ENCODE measurements at places on chromosomes 13 and 19.
A peak's percentile ranks its signal among the peaks of the same experiment; 100 is the strongest.

DNA sequence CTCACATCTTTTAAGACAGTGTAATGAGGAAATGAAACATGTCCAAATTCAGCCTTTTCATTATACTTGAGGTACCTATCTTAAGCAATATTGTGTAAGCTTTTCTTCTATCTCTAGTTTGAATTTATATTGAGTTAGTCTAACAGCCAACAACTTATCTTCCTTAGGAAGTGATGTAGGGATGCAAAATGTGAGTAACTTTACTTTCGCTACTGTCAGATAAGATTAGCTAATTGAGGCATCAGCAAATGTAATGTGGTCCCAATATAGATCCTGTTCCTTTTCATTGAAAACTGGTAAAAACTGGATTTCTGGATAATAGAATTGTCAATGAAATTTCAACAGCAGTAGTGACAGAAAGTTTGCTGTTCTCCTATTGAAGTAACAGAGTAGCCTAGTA is 902.2 kb downstream of the GPC5 start:
- DNase-seq = no peak

GRCh38 chr13:97224544-97225300 is 2.6 kb downstream of the MBNL2 start:
- peak; percentile 69 for DNase-seq

DNA sequence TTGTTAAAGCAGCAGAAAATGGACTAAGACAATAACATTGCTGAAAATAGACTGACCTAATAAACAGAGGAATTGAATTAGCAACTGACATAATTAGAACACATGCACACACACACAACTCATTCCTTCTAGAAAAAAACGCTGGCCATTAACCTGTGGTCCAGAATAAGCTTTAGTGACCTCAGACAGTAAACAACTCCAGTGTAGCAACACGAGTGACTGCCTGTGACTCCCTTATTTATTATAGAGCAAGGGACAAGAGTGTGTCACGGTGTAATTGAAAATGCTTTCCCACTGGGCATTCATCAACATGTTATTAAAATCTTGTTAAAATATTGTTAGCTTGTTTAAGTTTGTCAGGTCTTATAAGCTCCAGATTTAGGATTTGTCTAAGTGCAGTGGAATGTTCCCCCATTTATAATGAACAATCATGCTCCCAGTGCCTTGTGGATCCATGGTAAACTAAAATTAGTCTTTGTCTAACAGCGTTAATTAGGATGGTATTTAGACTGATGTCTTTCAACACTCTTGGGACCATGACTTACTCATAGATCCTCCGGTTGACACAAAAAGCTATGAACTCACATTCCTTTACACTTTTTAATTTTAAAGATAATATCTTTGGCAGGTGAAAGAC is 111.7 kb upstream of the IRS2 start:
- no peak for DNase-seq

- no peak for DNase-seq
Measured at GRCh38 chr19:35439921-35440320, 8.1 kb upstream of the FFAR2 start.

DNA sequence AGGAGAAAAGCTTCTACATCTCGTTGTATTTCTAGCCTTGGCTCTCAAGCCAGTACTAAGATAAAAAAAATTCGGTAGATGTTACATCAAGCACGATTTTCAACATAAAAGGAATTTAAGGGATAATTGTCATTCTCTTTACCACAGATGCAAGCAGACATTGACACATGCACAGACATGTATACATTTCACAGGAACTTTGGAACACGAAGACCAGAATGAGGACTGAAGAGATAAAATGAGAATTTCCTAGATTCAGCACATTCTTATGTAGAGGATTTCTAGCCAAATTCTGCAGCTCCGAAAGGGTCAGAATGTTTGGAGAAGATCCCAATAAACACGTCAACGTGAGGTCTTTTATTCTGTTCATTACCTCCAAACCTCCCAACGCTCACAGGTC is 284.5 kb upstream of the ARGLU1 start:
- no peak for DNase-seq

DNA sequence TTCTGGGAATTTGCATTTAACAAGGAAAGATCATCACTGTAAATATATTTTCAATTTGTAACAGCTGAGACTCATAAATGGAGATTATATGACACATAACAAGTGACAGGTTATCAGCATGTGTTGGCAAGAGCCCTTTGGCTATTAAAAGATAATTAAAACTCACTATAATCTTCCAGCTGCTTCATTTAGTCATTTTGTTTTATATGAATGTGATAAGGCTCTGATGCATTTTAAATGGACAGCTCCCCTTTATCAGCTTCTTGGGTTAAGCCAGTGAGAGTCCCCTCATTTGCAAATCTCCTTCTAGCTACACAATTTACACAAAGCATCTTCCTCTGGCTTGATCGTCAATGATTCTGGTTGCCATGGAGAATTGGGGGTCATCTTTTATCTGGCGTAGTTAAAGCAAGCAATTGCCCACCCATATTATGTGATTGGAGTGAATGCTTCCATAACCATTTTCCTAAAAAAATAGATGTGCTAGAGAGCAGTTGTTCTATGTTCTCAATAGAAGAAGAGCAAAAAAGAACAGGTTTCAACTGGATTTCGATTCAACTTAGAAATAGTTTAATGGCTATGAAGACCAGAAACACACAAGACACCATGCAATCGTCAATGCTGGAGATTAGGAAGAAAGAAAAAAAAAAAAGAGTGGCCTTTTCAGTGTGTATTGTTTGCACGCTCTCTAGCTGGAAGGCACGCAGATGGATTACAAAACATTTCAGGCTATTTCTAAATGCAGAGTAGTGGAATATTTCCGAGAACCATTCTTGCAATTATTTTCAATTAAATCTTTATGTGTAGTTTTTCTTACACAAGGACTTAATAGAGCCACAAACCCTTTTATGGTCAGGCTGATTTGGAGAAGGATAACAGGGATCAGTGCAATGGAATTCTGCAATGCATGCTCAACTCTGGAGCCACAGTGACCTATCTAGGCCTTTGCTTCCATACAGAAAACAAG is 27.4 kb downstream of the STARD13 start:
- DNase-seq = no peak

GRCh38 chr19:38513762-38514167 is 80.3 kb downstream of the RYR1 start:
- no peak for DNase-seq

DNA sequence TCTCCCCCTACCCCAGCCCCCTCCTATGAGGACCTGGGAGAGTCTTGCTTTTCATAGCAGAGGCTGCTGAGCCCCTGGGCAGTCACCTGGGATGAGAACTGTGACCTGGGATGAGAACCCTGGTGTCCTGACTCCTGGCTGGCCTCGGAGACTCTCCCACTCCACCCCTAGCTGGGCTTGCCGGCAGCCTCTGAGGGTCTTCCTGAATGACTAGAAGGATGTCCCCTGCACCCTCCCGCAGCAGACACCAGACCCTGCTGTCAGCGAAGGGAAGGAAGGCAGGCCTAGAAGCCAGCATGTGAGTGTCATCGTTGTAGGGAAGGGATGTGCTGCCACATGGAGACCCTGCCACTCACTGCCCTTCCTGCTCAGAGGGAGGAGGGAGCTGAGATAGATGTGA is 203.4 kb upstream of the ZNF536 start:
- no peak for DNase-seq

- no peak for DNase-seq
Measured at GRCh38 chr13:80033286-80033685, 307.6 kb downstream of the SPRY2 start.

DNA sequence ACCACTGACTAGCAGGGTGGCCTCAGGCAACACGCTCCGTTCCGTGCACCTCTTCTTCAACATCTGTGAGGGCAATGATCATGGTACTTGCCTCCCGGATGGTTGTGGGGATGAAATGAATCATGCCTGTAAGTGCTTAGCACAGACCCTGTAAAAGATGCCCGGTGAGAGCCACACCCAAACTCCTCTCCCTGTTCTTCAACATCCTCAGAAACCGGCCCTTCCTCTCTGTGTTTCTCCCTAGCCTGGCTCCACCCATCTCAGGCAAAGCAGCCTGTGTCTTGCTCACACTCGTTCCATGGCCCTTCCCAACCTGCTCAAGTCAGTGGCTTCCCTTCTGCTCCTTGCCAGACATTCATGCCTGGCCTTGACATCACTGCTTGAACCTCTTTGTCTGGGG is 5.8 kb upstream of the DMKN start:
- DNase-seq = no peak

GRCh38 chr13:76048675-76049375 is 412.7 kb downstream of the LMO7 start:
- DNase-seq = no peak

- DNase-seq = no peak
Measured at GRCh38 chr19:2607712-2608601, 94.5 kb downstream of the GNG7 start.

- DNase-seq = peak; percentile 21
Measured at GRCh38 chr19:41569481-41570150, 6.3 kb upstream of the CEACAM21 start.

DNA sequence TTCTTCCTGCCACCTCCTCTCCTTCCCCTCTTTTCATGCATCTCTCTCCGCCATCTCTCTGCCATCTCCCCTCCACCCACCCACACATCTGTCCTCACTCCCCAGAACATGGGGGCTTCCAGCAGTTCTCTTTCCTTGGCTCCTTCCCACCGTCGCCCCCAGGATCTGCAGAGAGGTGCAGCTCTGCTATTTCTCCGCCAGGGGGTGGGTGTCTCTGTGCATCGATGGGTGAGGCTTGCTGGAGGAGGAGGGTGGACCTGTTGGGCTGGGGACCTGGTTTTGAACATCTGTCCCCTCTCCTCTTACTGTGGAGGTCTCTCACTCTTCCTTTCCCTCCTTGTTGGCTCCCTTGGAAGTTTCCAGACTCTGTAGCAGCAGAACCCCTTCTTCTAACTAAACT is 51.7 kb downstream of the MYH14 start:
- DNase-seq = peak; percentile 49

DNA sequence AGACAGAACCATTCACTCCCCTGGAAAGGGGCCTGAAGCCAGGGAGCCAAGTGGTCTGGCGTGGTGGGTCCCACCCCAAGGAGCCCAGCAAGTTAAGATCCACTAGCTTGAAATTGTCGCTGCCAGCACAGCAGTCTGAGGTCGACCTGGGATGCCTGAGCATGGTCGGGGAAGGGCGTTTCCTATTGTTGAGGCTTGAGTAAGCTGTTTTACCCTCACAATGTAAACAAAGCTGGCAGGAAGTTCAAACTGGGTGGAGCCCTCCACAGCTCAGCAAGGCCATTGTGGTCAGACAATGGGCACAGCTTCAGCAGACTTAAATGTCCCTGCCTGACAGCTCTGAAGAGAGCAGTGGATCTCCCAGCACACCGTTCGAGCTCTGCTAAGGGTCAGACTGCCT is 195.6 kb upstream of the DACH1 start:
- DNase-seq = peak; percentile 83

DNA sequence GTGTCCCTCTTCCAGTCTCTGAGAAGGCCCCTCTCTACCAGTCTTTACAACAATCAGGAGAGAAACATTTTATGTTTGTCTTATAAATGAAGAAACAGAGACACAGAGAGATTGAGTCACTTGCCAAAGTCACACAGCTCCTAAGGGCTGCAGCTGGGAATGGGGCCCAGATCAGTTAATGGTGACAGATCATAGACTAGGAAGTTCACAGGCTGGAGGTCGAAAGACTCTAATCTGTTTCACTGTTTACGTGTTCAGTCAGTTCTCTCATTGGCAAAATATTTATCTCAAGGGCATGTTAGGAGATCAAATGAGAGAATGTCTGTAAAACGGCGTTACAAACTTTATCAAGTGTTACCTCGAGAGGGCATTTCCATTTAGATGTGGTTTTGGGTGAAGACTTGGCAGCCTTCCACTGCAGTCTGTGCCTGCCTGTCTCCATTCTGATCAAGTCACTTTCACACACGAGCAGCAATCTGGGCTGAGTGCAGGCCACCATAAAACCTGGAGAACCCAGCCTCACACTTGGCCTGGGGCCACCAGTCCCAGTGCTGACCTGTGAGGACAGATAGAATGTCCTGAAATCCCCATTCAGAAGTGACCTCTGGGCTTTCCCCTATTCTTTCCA is 65.1 kb downstream of the SIAH3 start:
- no peak for DNase-seq

GRCh38 chr19:8120636-8121480 is 28.5 kb downstream of the FBN3 start:
- peak; percentile 72 for DNase-seq

- no peak for DNase-seq
Measured at GRCh38 chr19:9842834-9843625, 7.9 kb downstream of the PIN1 start.

DNA sequence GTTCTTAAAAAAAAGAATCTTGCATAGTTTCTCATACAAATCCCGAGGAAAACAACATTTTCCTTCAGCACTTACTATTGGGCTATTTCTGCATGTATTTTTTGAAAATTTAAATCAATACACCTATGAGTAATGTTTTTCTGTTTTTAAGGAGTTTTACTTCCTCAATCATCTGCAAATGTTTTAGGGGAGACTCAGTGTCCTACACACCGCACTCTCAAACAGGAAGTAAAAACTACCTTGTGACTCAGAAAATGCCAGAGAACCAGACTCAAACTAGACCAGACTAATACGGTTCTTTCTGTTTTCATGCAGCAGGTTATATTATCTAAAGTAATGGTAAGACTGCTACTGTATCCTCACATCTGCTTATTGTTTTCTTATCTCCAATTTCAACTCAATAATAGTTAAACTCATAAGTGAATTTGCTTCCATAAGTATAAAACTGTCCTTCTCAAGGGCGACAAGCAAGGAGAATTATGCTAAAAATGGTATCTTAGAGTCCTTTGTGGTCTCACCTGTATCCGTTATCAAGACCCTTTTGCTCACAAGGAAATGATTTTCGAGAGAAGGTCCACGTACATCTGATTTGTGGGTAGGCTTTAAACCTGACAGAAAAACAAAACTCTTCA is 52.5 kb downstream of the FLT3 start:
- no peak for DNase-seq

GRCh38 chr13:112187527-112188297 is 120.8 kb downstream of the SOX1 start:
- no peak for DNase-seq

DNA sequence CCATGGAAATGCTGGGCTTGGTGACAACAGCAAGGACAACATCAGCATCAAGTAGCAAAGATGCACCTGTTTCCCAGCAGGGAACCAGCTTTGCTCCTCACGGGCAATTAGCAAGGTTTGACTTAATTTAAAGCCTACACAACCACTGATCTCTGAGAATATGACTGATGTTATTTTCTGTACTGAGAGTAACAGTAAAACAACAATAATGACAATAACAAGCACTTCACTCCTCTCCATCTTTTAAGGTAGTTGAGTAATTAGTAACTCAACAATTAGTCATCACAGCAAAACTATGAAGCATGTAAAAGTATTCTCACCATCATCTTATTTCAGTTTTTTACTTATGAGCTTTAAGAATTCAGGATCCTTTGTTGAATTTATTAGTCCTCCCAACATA is 37.3 kb downstream of the ENOX1 start:
- no peak for DNase-seq

DNA sequence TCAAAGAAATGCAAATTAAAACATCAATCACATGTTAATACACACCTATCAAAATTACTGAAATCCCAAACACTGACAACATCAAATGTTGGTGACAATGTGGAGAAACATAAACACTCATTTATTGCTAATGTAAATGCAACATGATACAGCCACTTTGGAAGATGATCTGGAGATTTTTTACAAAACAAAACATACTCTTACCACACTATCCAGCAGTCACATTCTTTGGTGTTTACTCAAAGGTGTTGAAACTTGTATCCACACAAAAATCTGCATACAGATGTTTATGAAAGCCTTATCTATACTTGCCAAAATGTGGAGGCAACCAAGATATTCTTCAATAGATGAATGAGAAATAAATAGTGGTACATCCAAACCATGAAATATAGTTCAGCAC is 1219.5 kb upstream of the PCDH20 start:
- no peak for DNase-seq

- no peak for DNase-seq
Measured at GRCh38 chr13:45500492-45501174, 35.9 kb downstream of the COG3 start.

Measured in GM23338 (cell line).